Mesenchymal stem cell (in vitro differentiated cells and primary cell): ENCODE measurements at places on chromosomes 2 and 18.
A peak's percentile ranks its signal among the peaks of the same experiment; 100 is the strongest.

DNA sequence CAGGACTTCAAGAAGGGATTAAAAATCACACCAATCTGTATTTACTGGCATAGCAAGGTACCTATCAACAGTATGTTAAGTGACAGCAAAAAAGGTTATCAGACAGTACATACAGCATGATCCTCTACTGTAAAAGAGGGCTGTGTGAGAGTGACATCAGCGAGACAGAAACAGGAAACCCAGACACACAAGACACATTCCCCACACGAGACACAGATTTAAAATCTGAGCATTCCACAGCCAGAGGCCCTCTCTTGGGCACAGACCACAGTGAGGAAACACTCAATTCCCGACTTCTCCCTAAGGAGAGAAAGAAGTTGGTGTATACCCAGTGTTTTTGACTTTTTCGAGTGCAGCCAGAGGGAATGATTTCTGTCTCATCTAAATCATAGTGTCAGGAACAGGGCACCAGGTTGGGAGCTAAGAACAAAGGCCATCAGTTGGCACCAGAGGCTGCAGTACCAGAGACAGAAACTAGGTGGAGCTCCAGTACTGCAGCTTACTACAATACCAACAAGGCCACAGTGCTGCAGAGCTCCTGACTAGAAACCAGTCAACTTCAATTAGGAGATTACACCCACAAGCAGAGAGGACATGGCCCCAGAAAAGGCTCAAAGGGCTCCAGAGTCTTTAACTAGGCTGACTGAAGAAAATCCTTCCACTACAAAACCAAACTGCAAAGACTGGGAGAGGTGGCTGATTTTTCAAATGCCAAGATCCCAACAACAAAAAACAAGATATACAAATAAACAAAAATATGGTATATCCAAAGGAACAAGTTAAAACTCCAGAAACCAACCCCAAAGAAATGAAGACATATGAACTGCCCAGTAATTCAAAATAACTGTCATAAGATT, 41.0 kb downstream of the UNC50 start:
- peak; percentile 74 for DNase-seq

- no peak for DNase-seq
Measured at GRCh38 chr2:181129364-181130056, 149.1 kb downstream of the UBE2E3 start.

DNA sequence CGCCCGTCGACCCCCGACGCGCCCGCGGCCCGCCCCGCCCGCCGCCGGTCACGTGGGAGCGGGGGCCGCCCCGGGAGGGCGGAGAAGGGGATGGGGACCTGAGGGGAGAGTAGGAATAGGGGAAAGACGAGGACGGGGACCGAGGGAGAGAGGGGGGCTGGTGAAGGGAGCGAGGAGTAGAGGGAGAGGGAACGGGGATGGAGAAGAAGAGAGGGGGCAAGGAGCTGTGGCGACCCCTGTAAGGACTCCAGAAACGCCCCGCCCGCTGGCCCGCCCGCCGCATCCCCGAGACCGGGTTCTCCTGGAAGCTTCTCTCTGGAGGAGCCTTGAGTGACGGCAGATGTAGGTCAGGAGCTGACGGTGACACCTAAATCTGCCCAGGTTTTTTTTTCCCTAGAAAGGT, 615 bp downstream of the ADNP2 start:
- DNase-seq: peak; percentile 68

DNA sequence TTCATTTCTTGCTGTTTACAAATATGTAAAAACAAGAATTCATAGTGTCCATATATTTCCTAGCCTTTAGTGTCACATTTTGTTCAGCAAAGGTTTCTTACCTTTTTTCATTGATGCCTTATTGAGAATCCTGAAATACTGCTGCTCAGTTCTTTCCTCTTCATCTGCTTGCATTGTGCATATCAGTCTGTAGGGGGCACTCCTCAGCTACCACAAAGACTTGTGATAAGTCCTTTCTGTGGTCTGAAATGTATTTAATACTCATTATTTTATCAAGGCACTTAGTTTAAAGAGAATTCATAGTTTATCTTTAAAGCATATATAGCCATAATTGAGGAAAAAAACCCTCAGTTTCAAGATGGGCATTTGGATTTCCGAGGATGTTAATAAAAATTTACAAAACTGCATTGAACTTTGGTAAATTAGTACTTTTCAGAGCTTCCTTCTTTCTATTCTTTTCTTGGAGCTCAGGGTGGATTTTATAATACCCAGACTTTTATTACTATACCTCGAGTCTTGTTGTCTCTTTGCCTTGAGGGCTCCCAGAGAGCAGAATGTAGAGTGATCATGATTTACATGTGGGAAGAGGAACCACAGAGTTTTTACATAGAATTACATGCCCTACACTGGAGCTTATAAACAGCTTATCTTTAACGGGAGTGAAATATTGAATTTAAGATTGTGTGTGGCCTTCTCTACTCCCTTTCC, 570.1 kb downstream of the PLCL1 start:
- DNase-seq: peak; percentile 40

GRCh38 chr2:106664669-106665068, 177.5 kb downstream of the CD8B2 start:
- DNase-seq: no peak

DNA sequence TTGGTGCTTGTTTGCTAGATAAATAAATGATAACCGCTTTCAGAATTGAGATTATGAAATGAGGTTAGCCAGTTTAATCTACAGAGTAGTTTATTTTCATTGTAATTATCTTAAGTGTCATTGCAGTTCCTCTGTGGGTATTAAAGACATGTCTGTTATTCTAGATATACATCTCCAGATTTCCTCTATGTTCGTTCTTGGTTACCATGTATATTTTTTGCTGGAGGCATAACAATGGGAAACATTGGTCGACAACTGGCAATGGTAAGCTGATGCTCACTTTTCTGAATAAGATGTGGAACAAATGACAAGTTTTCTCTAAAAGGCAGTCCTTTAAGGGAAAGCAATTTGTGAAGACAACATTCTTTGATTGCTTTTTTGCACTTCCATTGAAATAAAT, 18.7 kb downstream of the INSIG2 start:
- DNase-seq: no peak

GRCh38 chr18:77065221-77065981, 67.2 kb downstream of the MBP start:
- DNase-seq: peak; percentile 98

DNA sequence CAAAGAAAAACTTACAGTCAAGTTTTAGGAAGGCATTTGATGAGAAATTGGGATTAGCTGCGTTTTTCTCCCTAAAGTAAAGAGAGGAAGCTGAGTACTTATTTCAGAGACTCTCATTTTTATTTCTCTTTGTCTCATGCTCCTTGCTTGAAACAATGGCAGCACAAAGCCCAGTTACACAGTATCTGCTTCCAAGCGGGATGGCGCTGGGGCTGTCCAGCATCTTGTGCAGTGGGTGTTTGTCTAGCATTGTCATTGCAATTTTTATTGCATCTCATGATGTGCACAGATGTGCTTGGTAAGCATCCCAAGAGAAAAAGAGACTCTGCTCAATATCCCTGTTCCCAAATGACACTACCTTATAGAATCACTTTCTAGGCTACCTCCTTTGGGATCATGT, 102.8 kb upstream of the ZNF521 start:
- no peak for DNase-seq

GRCh38 chr2:134402410-134402809, 148.5 kb downstream of the MGAT5 start:
- DNase-seq: peak; percentile 46

- DNase-seq: no peak
Measured at GRCh38 chr2:133884739-133885381, 316.6 kb upstream of the NCKAP5 start.

DNA sequence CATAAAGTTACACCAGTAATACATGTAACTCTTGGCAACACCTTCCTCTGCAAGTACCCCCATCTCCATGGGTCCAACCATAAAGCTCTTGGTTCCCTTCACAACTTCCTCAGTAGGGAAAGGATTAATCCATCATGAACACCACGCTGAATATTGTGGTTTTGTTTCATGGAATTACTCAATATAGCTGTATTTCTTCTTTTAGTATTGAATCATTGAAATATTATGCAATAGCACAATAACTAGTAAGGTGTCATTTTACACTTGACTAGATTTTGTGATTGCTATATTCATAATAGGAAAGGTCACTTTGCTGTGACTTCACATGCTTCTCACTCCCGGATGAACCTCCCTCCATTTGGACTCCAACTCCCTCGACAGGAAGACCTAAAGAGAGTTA, 29.7 kb upstream of the PID1 start:
- no peak for DNase-seq

DNA sequence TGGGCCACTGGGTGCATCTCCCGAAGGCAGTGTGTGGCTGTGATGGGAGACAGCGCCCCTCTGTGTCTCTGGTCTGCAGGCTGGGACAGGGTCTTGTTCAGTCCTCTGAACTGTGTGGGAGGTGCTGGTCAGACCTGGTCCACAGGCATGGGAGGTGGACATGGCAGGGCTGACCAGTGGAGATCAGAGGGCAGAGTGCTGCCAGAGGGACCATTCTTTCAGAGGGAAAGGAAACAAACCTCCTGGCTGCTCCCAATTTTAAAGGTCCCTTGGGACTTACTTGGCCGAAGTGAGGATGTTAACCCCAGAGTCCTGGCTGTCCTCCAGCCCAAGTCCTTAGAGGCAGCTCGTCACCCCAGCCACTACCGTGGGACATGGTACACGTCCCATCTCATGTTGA, 4.0 kb downstream of the CAPN13 start:
- no peak for DNase-seq

DNA sequence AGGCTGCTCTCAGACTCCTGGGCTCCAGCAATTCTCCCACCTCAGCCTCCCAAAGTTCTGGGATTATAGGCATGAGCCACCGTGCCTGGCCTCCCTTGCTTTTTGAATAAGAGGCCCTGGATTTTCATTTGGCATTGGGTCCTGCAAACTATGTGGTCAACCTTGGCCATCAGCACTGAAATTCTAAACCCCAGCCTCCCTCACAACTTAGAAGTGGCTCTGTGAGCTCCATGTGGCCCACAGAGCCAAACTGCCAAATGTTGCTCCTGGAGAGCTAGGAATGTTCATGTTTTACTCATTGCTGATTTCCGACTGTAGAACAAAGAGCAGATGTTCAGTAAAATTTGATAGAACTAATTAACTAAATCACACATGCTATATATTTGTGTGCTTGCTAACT, 210.6 kb upstream of the AGAP1 start:
- no peak for DNase-seq

DNA sequence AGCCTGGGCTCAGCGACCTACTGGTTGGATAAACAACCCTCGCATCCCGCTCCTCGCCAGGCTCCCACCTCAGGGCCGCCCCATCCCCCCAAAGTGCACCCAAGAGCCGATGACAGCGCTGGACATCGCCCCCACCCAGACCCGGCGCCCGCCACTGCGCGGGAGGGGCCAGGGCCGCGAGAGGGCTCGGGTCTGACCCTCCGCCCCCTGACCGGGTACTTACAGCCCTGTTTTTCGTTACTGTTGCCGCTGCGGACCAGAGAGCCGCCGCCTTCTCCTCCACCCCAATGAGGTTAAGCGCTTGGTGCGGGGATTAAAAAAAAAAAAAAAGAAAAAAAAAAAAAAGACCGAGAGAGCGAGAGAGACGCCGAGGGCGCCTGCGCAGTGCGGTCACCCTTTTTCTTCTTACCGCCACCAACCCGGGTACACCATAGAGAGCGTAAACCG, at the start of gene CLASP1:
Gene CLASP1, minus strand, starts transcription at position 314 of the 447 bp plus-strand sequence. CDS start 43,567 bp downstream, outside the sequence.
- DNase-seq: no peak

- DNase-seq: no peak
Measured at GRCh38 chr2:84847326-84848050, 33.4 kb downstream of the TRABD2A start.

DNA sequence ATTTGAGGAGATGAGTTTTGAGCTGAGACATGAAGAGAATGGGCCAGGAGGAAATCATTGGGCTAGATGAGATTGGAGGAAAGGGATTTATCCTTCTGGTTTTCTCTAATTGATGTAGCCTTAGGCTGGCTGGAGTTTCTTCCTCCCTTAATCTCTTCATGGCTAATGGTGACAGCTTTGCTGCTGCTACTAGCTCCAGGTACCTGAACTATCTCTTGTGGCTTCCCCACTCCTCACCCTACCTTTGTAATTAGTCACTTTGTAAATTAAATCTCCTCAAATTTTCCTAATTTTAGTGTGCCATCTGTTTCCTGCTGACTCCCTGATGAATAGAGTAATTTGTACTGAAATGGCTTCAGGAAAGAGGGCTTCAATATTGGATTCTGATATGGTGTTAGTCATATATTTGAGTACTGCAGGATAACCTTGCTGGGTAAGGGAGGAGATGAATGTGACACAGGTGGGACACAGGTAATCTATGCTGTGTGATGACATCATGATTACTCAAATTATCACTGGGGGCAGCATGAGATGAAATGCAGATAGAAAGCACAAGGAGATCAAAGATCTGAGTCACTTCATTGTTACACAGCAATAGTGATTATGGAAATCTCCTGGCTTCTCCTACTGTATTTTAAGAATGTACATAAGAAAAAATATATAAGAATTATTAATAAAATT, 1134.1 kb upstream of the DDX18 start:
- DNase-seq: no peak

GRCh38 chr18:433960-434359, 66.5 kb downstream of the COLEC12 start:
- DNase-seq: no peak

GRCh38 chr2:68544811-68545210, 77.4 kb downstream of the APLF start:
- no peak for DNase-seq

DNA sequence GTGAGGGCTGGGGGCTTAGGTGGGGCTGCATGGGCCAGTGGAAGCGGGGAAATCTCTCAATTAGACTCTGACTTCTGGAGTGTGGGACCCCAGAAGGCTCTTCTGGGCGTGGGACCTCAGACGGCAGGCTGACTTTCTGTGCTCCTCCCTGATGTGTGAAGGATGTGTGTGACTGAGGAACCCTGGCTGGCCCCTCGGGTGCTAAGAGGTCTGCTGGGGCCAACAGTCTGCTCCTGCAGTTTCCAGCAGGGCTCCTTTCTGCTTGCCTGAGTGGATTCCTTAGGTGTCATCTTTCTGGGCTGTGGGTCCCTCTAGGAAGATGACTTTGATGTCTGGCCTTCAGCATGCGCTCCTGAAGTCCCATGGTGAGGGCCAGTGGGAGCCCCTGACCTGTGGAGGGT, 167.5 kb downstream of the DYSF start:
- DNase-seq: no peak

DNA sequence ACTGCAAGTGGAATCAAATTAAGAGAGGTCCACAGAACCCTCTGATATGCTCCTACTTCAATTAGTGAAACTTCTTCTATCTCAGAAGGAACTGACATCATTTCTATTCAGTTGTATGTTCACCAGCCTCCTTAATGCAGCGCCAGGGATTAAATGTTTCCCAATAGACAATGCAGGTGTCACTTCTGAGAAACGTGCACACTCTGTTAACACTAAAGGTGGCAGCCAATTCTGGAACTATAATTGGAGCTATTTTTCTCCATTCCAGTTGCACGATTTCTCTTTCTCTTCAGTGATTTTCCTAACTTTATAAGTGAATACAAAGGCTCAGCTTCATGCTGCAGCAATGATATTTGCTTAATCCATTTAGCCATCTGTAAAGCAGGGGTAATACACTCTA, 821.9 kb downstream of the TDRD15 start:
- no peak for DNase-seq

GRCh38 chr18:23835506-23835905, 146.3 kb downstream of the LAMA3 start:
- DNase-seq: peak; percentile 65

GRCh38 chr2:127082974-127083373, 24.0 kb downstream of the BIN1 start:
- peak; percentile 50 for DNase-seq
